ENCODE measurements at places on chromosomes 1 and 21.

- DNase-seq = no peak
Measured at GRCh38 chr1:40310983-40311642, 6.0 kb downstream of the COL9A2 start.

- no peak for DNase-seq
Measured at GRCh38 chr1:61921435-61921834, 179.2 kb downstream of the PATJ start.

- no peak for DNase-seq
Measured at GRCh38 chr1:20411196-20411980, 74.6 kb downstream of the CAMK2N1 start.

GRCh38 chr1:185663771-185664296 is 70.4 kb upstream of the HMCN1 start:
- DNase-seq = no peak

DNA sequence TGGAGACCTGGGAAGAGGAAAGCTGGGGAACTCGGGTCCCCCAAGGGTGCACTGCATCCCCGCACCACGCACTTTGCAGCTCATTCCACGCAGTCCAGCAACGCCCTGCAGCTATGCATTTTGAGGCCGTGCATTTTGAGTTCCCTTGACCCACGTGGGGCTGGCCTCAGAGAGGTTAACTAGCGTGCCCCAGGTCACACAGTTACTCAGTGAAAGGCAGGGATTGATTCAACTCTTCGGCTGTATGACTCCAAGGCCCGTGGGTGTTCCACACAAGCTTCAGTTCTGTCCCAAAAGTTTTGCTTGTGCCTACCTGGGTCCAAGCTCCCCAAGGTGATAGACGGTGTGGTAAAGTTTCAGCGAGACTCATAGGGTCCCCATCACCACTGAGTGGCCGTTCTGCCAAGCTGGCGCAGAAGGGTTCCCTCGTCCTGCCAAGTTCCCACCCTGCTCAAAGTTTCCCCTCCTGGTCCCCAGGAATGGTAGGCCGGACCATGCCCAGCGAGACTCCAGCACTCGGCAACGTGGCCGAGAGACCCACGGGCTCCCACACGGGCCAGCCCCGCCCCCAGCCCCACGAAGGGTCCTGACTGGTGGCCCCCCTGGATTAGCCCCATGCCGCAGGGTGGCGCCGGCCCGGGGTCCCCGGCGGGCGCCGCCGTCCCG is 611 bp downstream of the HSPG2 start:
- no peak for DNase-seq

DNA sequence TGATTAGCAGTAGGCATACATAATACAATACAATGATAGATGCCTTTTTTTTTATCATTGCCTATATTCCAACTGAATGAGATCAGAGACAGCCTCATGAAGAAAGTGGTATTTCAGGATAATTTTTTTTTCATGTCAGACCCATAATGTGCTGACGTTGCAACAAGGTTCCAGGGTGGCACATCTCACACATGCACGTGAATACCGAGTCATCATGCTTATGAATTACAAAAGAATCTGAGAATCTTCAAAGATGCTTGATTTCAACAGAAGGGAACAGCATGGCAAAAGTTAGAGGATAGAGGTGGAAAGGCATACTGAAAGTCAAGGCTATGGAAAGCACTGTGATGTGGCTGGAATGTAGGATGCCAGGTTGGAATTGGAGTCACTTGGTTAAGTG is 5.0 kb upstream of the RNF11 start:
- no peak for DNase-seq

DNA sequence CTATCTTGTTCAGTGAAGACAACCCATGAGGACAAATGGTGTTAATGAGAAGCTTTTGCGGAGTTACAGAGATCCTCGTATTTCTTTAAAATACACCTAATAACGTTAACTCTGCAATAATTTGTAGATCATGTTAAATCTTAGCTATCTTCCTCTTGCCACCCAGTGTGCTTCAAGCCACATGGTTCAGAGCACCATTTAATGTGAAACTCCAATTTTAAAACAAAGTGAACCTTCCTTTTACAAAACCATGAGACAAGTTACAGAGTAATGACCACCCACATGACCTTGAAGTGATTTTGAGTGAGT is 1.7 kb upstream of the KCNE2 start:
- no peak for DNase-seq

GRCh38 chr21:43893536-43894205 is 28.6 kb downstream of the AGPAT3 start:
- DNase-seq = no peak

DNA sequence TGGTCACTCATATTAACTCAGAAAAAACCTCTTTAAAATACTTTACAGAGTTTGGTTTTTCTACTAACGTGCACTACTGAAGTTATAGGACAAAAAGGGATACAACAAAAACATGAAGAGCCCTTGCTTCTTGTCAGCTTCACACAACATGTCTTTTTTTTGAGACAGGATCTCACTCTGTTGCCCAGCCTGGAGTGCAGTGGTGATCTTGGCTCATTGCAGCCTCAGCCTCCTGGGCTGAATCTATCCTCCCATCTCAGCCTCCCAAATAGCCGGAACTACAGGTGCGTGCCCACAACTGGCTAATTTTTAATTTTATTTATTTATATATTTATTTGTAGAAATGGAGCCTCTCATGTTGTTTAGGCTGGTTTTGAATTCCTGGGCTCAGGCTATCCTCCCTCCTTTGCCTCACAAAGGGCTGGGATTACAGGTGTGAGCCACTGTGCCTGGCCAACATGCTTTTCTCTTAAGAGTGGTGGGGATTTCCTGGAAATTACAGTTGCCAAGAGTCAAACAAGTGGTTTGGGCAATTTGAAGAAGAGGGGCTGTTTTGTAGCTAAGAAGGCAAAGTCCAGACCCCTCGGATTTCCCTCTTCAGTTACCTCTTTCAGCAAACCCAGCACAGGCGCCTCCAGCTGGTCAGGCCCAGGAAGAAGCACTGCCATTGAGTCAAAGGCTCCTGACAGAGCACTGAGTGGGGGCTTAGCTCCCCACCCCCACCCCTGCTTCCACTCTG is 6.4 kb upstream of the SMPDL3B start:
- no peak for DNase-seq

GRCh38 chr1:17861685-17862084 is 106.6 kb downstream of the ACTL8 start:
- no peak for DNase-seq

- no peak for DNase-seq
Measured at GRCh38 chr1:167109125-167109524, 15.2 kb downstream of the STYXL2 start.

DNA sequence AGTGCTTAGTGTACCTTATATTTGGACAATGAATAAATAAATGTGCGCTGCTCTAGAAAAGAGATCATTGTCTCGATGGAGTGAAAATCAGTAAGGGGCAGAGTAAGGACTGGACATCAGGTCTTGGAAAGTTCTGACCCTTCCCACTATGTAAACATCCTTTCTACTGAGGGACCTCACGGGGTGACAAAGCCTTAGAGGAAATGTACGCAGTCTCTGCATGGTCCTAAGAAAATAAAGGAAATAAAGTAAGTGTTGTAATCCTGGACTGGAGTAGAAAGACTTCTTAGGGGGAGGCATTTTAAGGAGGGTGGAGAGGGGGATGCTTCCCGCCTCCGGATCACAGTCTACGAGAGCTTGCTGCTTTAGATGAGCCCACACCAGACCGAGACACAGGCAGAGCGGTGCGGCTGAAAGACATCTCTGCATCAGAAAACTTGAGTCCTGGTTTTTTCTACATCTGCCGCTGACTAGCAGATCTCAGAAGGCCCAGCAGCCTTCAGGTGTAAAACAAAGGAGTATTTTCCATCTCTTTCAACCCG is 22.3 kb upstream of the GPR137B start:
- DNase-seq = no peak

GRCh38 chr1:209896346-209896745 is 41.7 kb upstream of the SYT14 start:
- no peak for DNase-seq

DNA sequence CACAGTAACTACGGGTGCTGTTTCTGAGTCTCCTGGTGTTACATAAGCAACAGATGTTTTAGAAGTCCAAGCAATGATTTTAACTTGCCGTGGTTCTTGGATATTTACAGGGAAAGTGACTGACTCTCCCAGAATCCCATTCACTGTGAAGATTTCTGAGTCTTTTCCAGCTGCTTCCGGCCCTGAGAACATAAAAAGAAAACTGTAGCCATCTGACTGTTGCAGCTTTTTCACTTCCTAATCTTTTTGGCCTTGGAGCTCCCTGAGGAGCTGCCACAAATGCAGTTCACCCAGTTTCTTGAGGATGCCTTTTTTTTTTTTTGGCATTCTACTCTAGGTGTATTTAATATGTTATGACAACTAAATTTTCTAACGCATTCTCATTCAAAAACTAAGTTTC is 13.7 kb downstream of the CD84 start:
- DNase-seq = no peak

GRCh38 chr1:21670956-21671902 is 2.1 kb upstream of the RAP1GAP start:
- DNase-seq = no peak

All from memory B cell (primary cell).